ENCODE measurements at places on chromosomes 13 and 19.

DNA sequence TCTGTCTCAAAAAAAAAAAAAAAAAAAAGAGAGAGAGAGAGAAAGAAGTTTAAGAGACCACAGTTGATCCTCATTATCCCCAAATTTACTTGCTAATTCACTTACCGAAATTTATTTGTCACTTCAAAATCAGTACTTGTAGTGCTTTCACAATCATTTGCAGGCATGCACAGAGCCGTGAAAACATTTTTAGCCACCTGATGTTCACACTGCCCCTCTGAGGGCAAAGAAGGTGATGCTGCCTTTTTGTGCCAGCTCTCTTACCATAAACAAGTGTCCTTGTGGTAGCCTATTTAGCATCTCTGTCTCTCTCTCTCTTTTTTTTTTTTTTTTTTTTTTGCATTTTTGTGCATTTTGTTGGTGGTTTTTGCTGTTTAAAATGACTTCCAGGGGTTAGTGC is 24.1 kb upstream of the CASP14 start:
- peak; percentile 47 for DNase-seq

DNA sequence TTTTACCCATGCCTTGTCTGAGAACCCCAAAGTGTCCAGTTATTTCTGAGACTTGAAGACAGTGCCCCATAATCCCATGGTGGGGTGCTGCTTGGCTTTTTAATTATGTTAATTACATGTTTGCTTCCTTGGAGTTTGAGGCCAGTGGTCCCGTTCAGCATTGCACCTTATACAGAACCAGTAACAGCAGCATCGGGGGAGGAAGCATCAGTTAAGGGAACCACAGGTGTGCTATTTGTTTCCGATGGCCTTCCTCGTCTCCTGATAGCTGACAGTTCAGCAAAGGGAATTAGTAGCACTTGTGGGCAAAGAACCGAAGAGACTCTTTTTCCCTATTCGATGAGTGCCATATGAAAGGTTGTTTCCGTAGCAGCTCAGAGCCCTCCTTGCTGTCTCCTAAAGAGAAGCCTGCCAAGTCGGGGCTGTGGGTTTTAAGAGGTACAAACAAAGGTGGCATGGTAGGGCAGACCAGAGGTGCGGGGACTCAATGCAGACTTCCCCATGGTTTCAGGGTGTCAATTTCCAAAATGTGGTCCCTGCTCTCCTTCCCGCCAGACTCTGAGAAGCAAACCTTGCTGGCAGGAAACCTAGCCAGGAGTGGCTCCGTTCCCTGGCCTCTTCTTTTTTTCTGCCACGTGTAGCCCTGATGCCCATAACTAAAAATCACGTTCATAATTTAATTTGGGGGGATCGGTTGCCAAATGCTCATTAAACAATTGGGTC is 225.2 kb upstream of the TSHZ3 start:
- no peak for DNase-seq

- DNase-seq = no peak
Observed at GRCh38 chr13:34310539-34310938, 492.6 kb downstream of the RFC3 start.

DNA sequence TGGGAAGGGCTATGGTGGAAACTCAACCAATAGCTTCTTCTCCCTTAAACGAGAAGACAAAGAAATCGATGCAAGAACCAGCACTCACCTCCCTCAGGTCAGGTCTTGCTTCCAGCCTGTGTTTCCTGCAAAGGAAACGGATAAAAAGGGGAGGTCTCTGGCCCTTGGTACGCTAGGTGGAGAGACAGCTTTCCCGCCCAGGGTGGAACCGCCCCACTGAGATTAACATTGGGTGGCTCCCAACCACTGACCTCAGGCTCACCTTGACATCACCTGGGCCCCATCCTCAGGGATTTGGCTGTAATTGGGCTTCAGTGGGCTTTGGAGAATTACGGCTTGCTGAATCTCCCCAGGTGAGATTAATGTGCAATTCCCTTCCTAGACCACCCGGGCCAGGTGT is at the start of gene NLRP7:
Gene NLRP7, minus strand, starts transcription at position 150 of the 400 bp plus-strand sequence.
- DNase-seq = no peak

GRCh38 chr13:20891034-20891433 is 11.5 kb downstream of the XPO4 start:
- DNase-seq = no peak

DNA sequence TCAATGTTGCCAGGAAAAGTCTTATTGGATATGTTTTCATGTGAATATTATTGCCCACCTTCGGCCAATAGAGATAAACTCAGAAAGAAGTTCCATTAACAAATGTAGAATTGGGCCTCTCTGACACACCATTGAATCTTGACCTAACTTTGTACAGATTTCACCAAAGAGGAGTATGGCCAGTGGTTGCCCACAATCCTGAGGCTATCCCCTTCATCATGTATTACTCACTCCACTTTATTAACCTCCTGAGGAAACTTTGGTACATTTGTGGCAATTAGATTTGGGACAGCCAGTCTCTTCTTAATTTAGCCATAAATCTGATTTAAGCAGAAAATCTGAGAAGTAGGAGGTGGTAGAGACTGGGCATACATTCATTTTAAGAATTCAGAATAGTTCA is 53.3 kb upstream of the POSTN start:
- no peak for DNase-seq

- DNase-seq = no peak
Observed at GRCh38 chr19:19545707-19546106, 7.6 kb downstream of the CILP2 start.

- no peak for DNase-seq
Observed at GRCh38 chr13:29527511-29527910, 68.0 kb downstream of the SLC7A1 start.

- peak; percentile 73 for DNase-seq
Observed at GRCh38 chr19:12840091-12841079, 2.1 kb downstream of the MAST1 start.

GRCh38 chr13:20525601-20526544 is at the start of gene CRYL1:
CRYL1 (minus strand) TSS chr13:20525857; CDS start chr13:20525794, 63 bp downstream.
- DNase-seq = peak; percentile 63

DNA sequence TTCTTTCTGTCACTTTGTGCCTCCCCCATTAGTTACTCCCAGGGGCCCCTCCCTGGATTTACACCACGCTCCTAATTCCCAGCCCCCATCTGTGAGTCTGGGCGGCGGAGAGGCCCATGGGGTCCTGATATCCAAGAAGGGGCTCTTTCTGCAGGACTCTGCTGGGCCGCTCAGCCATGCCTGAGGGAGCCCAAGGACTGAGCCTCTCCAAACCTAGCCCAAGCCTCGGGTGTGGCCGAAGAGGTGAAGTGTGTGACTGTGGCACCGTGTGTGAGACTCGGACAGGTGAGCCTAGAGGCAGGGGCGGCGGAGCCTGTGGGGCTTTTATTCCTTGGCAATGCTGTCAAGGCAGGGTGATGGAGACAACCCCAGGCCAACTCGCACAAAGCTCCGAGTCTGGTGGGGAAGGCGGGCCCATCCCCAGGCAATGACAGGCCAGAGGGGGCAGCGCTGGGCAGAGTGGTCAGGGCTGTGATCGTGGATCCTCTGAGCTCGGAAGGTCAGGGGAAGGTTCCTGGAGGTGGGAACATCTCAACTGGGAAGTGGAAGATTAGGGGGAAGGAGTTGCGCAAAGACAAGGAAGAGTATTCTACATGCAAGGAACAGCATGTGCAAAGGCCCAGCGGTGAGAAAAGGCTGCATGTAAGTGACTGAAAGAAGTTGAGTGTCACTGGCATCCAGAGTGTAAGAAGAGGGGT is 1.6 kb downstream of the PLEKHG2 start:
- no peak for DNase-seq

- DNase-seq = no peak
Observed at GRCh38 chr13:24215732-24216131, 55.2 kb downstream of the SPATA13 start.

DNA sequence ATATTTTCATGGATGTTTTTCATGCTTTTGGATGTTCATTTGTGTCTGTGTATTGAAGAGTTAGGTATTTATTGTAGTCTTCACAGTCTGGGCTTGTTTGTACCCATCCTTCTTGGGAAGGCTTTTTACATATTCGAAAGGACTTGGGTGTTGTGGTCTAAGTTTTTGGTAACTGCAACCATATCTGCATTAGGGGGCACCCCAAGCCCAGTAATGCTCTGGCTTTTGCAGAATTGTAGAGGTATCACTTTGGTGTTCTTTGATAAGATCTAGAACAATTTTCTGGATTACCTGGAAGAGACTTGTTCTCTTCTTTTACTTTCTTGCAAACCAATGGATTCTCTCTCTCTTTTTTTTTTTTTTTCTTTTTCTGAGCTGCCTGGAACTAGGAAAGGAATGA is 581.3 kb downstream of the DACH1 start:
- DNase-seq = no peak

GRCh38 chr13:24038405-24038804 is 122.1 kb upstream of the SPATA13 start:
- DNase-seq = no peak

All from T47D (cell line).